ENCODE measurements at places on chromosomes 4 and X.

DNA sequence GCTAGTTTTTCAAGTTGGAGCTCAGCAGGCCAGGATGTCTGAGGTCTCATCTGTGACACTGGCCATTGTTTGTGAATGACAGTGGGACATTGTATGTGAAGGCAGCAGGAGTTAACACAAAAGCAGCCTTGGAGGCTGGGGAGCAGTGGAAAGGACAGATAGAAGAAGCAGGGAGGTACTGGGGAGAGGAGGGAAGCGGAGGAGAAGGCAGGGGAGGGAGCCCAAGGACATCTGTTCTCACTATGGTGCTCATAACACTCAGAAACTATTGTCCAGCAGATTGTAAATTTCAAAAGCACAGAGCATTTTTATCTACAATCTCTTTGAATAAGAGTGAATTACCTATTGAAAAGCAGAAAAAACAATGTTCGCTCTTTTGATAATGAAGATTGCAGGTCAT, 253.6 kb upstream of the DIPK2B start:
- no peak for DNase-seq

GRCh38 chr4:16663307-16663706, 235.1 kb downstream of the LDB2 start:
- DNase-seq = no peak

GRCh38 chr4:66284991-66285451, 614.7 kb upstream of the EPHA5 start:
- no peak for DNase-seq

DNA sequence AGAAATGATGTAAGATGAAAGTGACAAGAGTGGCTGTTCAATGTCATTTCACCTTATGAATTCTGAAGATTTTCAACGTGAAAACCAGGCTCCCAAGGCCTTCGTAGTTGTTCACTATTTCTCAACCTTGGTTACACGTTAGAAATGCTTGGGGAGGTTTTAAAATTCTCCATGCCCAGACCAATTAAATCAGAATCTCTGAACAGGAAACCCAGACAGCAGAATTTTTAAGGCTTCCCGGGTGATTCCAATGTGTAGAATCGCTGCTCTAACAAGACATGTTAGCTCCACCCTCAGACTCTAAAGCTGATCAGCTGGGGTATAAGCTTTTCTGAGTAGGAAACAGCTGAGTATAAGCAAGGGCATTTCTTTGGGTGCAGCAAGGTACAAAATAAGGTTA, 160.4 kb upstream of the TET2 start:
- no peak for DNase-seq

GRCh38 chr4:87081826-87082225, 138.6 kb downstream of the KLHL8 start:
- no peak for DNase-seq

- DNase-seq = no peak
Observed at GRCh38 chr4:132683957-132684356, 465.1 kb upstream of the PCDH10 start.

- no peak for DNase-seq
Observed at GRCh38 chr4:167041524-167041923, 192.8 kb downstream of the SPOCK3 start.

- DNase-seq = no peak
Observed at GRCh38 chr4:169810325-169811323, 52.9 kb upstream of the HPF1 start.

DNA sequence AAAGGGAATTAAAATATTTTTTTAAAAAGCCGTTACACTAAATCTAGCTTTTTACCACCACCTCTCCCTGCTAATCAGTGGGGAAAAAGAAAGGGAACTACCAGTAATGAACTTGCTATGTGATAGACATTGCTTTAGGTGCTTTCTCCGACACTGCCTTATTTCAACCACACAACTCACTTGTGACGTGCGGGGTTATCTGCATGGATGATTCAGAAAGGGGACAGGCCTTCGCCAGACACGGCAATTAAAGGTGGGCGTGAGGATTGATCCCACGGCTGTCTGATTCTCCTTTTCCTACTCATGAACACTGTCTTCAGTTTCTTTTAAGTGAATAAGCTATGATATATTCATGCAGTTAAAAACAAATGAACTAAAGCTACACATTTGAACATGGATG, 882 bp upstream of the CXCR3 start:
- DNase-seq = peak; percentile 63

- DNase-seq = no peak
Observed at GRCh38 chr4:110270492-110271197, 72.2 kb upstream of the ELOVL6 start.

DNA sequence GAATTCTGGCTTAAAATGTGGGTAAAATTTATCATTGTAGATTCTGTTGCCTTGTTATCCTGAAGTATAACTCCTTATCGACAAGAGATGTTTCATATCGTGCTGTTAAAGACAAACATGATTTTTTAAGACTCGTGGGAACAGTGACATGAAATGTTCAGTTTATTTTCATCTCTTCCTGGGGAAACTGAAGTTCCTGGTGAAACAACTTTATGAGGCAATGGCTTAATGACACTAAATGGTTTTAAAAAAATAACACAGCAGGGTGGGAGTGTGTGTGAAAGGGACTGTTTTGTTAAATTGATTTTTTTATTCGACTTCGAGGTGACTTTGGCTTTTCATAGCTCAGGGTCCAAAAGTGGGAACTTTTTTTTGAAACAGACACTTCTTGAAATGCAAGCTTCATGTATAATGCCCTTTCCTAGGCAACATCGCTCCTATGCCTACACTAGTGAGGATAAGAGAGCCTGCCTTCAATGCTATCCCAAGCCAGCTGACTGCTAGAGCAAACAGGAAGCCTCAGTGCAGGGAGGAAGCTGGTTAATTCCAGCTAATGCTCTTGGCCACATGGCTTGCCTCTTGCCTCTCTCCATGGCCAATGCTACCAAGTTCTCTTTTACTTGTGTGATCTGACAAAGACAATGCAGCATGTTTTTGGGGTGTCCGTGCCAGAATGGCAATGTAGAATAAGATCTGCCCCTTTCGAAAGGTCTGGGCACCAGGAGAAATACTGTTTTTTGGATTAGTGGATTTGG, 80.9 kb upstream of the PLAC1 start:
- no peak for DNase-seq

DNA sequence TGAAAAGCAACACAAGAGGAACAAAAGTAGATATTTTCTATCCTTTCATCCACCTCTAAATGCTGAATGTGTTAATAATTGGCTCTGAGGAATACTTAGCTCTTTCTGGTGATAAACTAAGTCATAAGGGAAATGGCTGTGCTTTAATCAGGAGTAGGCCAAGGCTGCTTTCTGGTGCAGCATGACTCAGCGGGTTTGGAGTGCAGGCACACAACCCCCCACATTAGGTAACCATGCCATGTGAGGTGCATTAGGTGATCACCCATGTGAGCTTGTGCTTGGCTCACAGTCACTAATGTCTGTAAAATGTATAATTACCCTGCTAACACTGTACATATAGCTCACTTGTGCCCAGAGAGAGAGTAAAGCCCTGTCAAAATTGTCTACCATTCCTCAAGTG, 57.2 kb downstream of the USP38 start:
- DNase-seq = no peak

DNA sequence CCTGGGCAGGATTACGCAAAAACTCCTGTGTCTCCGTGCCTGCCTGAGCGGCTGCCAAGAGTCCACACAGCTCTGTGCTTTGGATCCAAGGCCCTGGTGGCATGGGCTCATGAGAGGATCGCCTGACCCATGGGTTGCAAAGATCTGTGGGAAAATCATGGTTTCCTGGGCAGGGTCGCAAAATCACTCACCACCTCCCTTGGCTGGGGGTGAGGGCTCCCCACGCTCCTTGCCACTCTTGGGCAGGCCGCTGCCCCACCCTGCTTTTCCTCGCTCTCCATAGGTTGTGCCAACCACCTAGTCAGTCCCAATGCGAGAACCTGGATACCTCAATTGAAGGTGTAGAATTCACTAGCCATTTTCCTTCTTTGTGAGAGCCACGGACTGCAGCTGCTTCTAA, 66.5 kb upstream of the MAGEB18 start:
- DNase-seq = no peak

DNA sequence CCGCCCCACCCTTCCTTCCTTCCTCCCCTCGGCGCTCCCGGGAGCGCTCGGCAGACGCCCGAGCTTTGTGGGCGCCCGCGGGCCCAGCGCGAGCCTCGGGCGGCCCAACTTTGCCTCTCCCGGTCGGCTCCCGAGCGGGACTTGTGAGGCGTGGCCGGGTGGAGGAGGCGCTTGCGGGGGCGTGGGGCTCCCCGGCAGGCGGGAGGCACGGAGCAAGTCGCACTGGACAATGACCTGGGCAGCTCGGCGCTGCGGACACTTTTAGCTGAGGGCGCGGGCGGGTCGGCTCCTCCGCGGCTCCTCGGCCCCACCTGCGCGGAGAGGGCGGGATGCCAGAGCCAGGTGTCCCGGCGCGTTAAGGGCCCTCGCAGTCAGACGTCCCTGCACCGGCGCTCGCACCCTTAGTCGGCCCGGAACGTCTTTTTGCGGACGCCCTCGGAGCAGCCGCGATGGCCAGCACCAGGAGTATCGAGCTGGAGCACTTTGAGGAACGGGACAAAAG, 385 bp downstream of the DCLK2 start:
- peak; percentile 12 for DNase-seq

- peak; percentile 92 for DNase-seq
Observed at GRCh38 chr4:176195184-176195978, at the start of gene SPATA4. TSS of gene SPATA4 (minus strand) at chr4:176195585. CDS start at chr4:176195562, 23 bp downstream.

DNA sequence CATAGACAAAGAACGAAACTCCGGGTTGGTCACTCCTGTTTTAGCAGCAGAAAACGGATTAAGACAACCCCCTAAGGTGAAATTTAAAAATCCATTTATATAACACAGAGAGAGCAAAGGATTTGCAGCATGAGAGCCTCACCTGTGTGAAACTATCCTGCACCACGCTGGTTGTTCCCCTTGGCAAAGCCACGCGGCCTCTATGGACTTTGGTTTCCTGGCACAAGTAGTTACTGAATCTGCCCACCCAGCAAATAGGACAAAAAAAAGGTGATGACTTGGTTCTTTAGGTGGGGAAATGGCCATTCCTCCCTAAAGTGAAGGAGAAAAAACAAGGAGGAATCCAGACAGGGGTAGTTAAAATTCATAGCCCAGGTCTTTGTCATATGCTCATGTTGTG, 133.1 kb downstream of the PLS3 start:
- DNase-seq = no peak
